ENCODE measurements at places on chromosomes 4 and X.

DNA sequence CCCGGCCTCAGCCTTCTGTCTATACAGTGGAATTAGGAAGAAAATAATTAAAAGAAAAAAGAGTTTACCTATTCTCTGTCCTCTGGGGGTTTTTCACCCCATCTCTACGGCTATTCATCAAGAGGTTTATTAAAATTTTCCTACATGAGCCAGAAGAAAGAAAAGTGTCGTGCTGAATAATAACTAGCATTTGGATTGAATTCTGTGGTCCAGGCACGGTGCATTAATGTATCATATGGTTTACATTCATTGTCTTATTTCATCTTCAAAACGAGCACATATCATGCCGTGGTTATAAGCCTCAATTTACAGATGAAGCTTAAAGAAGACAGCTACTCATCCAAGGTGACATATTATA, 5.4 kb upstream of the NAA15 start:
- no peak for DNase-seq

DNA sequence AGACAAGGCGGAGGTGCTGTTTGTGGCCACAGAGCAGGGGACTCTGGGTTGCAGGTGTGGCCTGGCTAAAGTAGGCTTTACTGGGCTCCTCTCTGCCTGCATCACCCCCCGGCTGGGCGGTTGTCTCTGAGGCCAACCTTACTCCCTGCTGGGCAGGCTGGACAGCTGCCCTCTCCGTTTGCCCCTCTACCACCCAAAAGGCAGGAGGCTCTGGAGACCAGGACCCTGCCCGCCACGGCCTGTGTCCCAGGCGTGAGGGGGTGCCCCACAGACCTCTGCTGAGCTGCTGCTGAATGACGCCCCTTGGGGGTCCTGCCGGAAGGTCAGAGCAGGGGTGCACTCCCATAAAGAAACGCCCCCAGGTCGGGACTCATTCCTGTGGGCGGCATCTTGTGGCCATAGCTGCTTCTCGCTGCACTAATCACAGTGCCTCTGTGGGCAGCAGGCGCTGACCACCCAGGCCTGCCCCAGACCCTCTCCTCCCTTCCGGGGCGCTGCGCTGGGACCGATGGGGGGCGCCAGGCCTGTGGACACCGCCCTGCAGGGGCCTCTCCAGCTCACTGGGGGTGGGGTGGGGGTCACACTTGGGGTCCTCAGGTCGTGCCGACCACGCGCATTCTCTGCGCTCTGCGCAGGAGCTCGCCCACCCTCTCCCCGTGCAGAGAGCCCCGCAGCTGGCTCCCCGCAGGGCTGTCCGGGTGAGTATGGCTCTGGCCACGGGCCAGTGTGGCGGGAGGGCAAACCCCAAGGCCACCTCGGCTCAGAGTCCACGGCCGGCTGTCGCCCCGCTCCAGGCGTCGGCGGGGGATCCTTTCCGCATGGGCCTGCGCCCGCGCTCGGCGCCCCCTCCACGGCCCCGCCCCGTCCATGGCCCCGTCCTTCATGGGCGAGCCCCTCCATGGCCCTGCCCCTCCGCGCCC, 920 bp downstream of the HTT-AS start:
- DNase-seq, result no peak

DNA sequence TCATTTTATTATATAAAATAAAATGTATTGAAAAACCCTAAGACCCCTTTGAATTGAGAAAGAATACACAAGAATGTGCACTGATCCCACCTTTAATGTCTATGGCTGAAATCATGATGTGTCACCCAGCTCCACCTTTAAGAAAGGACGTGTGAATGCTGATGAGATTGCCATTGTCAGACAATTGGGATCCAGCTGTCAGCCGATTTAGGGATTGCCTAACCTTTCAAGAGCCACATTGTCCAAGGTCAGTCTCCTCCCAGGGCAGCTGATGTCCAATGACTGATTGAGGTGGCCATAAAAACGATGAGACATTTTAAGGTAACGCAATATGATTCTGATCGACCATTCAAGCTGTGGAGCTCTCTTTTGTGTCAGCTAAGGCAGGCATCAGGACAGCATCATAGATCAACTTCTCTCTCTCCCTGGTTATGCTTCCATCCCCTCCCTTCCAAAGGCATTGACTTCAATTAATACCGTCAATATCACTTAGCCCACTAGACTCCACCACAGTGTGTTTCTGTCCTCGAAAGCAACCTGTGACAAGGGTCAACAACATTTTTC, 1676.4 kb downstream of the PCDH7 start:
- DNase-seq, result no peak

DNA sequence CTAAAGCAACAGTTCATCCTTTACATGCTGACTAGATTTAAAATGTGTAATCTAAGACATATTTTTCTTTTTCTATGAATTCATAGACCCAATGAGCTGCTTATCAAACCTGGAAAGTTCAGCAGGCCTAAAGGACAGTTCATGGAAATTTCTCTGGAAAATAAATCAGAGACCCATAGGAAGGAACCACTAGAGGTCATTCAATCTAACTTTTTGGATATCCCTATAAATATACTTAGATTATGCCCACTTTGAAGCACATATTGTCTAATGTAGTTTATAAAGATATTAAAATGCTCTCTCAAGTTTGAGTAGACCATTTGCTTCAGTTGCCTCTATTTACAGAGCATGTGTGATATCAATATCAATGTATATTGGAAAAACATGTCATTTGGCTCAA, 473.0 kb downstream of the FAT4 start:
- no peak for DNase-seq

DNA sequence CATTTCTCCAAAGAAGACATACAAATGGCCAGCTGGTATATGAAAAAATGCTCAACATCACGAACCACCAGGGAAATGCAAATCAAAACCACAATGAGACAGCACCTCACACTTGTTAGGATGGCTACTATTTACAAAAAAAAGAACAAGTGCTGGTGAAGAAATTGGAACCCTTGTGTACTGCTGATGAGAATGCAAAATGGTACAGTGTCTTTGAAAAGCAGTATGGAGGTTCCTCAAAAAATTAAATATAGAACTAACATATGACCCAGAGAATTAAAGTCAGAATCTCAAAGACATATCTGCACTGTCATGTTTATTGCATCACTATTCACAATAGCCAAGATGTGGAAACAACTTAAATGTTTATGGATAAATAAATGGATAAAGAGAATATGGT, 20.9 kb downstream of the PAGE4 start:
- no peak for DNase-seq

DNA sequence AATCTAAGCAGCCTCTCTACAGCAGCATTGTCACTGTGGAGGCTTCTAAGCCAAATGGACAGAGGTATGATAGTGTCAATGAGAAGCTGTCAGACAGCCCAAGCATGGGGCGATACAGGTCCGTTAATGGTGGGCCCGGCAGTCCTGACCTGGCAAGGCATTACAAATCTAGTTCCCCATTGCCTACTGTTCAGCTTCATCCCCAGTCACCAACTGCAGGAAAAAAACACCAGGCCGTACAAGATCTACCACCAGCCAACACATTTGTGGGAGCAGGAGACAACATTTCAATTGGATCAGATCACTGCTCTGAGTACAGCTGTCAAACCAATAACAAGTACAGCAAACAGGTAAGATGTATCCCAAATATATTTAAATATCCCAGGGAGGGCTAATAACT, 4.1 kb downstream of the PCDH7 start:
- no peak for DNase-seq

DNA sequence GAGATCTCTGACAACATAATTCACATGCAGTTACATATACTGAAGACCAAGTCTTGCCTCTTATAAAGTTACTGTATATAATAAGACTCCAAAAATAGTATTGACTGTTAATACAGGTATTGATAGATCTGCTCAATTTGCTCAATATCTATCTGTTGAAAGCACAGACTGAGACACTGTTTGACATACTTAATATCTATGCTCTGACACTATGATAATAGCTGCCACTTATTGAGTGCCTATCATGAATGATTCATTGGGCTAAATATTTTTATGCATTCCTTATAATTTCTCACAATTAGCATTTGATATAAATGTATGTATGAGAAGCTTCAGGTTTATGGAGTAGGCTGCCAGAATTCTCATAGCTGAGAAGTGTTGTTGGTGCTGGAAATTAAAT, 1600.9 kb upstream of the IGFBP7 start:
- no peak for DNase-seq

DNA sequence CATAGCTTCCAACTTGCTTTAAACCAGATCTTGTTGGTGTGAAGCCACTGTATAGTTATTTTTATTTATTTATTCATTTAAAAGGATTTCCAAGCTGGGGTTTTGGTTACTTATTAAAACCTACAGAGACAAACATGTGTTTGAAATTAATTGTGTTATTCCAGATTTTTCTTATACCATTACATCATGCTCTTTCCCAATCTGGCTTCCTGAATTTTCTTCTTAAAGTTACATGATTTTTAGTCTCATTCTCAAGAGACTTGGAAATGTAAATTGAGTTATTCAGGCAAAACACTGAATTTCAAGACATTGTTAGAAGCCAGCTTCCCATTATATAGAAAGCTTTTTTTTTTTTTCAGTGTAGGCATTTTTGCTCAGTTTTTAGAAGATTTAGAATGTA, 381.9 kb downstream of the IL1RAPL1 start:
- no peak for DNase-seq

DNA sequence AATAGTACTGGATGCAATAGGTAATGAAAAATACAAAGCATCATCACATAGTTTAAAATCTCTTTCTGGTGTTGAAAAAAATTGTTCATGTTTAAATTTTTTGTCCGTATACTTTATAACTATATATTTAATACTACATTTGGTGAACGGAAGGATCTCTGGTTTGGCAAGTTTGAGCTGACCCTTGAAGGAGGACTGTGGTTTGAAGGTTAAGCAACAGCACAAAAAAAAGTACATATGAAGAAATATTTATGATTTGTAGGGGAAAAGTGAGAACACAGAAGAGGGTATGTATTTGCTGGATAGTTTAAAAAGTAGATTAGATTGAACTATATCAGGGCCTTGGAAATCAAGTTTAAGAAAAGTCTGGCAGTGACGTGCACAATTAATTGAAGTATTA, 13.3 kb downstream of the SRP72 start:
- DNase-seq, result no peak

- DNase-seq, result no peak
Observed at GRCh38 chr4:165519591-165519990, 140.8 kb downstream of the CPE start.

- no peak for DNase-seq
Observed at GRCh38 chr4:114613560-114613959, 15.0 kb downstream of the UGT8 start.

DNA sequence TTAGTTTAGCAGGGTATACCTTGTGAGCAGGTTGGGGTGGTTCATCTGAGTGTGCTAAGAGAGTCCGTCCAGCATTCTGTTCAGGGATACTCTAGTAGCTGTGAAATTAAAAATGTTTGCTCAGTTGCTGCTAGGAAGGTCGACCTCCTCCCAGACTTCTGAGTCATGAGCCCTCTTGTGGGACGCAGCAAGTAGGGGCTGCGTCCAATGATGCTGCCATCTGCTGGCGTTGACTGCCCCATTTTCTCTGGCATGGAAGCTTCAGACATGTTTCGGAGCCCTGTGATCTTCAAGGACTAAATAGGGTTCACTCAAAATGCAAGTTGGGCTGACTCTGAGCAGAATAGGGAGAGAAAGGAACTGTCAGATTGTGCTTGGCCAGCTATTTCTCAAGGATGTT, 201.0 kb upstream of the ARSJ start:
- no peak for DNase-seq
